ENCODE measurements at places on chromosomes 1 and 21.

- no peak for DNase-seq
Measured at GRCh38 chr1:154682254-154682653, 74.3 kb upstream of the ADAR start.

DNA sequence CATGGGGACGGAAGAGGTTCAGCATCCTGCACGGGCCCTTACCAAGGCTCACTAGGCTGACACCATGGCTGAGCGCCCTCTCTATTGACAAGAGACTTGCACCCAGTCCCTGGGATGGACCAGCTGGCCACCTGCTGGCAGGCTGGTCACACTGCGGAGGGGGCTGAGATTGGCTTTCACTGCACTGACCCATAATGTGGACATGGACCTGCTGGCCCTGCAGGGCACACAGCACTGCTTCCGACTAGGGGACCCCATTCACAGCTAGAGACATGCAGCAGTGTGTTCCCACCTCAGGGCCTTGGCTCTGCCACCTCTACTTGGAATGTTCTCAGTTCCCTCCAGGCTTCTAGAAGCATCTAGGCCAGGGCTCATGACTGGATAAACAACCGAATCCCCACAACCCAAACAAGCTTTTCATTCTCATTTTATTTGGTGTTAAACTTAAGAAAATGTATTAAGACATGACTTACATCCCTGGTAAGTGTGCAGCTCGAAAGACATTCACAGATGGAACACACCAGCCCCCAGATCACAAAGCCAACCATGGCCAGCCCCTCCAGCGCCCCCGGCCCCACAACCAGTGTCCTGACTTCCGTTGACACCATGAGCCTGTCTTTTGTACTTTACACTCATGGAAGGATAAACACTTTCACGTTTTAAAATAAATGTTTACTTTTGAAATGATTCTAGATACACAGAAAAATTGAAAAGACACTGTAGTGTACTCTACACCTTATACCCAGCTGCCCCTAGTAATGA lies 9.3 kb upstream of the SRARP start:
- DNase-seq, result peak; percentile 53

- DNase-seq, result no peak
Measured at GRCh38 chr1:170663404-170664092, 383 bp upstream of the PRRX1 start.

- no peak for DNase-seq
Measured at GRCh38 chr1:178048883-178049282, 45.0 kb upstream of the RASAL2 start.

GRCh38 chr1:43452789-43453441 lies 816 bp downstream of the HYI start:
- DNase-seq, result no peak

- no peak for DNase-seq
Measured at GRCh38 chr21:39451332-39452206, at the start of gene SH3BGR. TSS of gene SH3BGR (plus strand) at chr21:39451970. CDS start at chr21:39452097, 127 bp downstream.

- no peak for DNase-seq
Measured at GRCh38 chr1:191886977-191887376, 271.3 kb upstream of the RGS18 start.

- DNase-seq, result no peak
Measured at GRCh38 chr1:10686404-10687040, 109.9 kb downstream of the CASZ1 start.

Measured in activated CD8-positive, alpha-beta memory T cell treated with anti-CD3 and anti-CD28 coated beads, Interleukin-2, amount 50 U/mL, for 4 hours (primary cell).